ENCODE measurements at places on chromosomes 1 and 21.

DNA sequence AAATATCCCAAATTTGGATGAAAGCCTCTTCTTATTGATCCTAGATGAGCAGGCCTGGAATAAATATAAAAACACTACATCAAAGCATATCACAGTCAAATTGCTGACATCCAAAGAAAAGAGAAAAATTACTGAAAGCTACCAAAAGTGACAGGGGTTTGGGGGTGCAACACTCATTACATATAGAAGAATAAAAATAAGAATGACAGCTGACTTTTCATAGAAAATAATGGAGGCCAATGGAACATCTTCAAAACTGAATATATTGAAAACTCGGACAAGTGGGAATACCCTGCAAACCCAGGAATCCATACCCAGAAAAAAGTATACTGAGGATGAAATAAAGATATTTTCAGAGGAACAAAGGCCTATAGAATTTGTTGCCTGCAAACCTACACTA, 84.0 kb downstream of the FOXJ3 start:
- DNase-seq, result no peak

DNA sequence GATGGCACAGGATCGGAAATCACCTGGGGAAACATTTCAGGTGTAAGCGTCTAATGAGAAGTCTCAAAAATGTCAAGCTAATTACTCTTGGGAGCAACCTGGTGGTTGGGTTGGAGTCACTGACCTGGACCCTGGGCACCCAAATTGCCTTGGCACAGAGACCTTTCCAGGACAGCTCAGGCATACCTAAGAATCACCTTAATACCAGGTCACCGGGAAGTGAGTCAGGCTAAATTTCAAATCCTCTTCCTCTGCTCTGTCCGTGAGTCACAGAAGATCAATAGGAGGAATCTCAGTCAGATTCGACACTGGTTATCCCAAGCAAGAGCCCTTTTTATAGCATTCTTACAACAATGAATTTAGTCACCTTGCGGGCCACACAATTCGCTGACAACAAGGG, 179.6 kb upstream of the CAMK1G start:
- no peak for DNase-seq

DNA sequence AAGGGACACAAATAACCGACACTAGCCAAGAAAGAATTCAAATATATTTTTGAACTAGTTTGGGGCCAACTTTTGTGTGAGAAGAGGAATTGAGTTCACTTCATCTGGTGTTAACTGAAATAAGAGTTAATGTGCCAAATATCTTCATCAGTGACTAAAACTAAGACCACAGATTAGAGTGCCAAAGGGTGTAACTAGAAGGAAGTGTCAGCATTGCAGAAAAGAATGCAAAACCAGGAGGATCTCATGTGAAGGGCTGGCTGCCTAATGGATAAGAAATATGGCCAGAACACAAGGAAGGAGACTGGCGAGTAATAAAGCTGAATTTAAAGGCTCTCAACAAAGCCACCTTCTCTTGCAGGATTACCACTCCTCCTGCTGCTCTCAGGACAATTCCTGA, 61.8 kb upstream of the LRRC8D start:
- no peak for DNase-seq

DNA sequence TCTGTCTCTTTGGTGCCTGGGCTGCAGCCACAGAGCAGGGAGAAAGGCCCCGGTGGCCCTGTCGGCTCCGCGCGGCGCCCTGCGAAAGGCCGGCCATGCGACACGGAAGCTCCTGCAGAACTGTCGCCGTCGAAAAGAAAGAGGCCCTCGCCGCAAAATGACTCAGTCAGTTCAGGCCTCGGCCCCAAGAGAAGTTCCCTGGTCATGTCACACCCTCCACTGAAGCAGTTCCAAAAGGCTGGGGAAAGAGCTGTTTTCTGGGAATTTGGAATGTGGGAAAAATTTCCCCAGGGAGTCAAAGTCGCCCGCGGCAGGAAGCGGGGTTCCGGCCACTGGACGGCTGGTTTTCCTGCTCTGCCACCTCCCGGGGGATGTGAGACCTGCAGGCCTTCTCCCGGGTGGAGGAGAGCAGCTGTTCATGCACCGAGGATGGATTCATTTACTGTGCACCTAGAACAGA, 115.8 kb upstream of the ZNF678 start:
- no peak for DNase-seq

- no peak for DNase-seq
Observed at GRCh38 chr1:11151826-11152612, 37.1 kb upstream of the ANGPTL7 start.

DNA sequence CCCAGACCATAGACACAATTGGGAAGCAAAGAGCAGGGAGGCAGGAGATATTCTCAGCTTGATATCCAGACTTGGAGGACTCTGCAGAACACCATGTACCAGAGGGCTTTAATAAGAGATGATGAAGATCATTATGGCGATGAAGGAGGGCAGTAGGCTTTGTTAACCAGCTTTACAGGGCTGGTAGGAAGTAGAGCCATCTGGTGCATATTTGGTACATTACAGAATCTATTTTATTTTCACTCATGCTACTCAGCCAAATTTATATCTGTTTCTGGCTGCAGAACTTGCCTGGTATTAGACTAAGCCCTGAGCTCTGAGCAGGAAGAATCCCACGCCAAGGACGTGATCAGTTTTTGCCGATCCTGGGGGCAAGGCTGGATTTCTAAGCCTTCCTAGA, 61.8 kb upstream of the SYT6 start:
- no peak for DNase-seq

Data from NCI-H524 treated with DMSO at 0.1 percent for 48 hours (cell line).